Naive thymus-derived CD8-positive, alpha-beta T cell (primary cell): ENCODE measurements at places on chromosomes 13 and 19.

DNA sequence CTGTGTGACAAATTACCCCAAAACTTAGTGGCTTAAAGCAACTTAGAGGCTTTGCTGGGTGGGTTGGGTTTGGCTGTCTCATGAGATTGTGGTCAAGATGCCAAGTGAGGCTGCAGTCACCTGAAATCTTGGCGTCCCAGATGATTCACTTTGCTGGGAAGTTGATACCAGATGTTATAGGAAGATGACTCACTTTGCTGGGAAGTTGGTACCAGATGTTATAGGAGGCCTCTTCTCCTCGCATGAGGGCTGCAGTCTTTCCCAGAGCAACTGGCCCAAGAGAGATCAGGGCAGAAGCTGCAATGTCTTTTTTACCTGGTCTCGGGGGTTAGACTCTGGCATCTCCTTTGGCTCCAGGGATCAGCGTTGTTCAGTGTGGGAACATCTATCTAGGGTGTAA is 16.8 kb downstream of the TEX29 start:
- DNase-seq, result no peak

- no peak for DNase-seq
Observed at GRCh38 chr19:13055213-13056051, 47.2 kb downstream of the LYL1 start.

DNA sequence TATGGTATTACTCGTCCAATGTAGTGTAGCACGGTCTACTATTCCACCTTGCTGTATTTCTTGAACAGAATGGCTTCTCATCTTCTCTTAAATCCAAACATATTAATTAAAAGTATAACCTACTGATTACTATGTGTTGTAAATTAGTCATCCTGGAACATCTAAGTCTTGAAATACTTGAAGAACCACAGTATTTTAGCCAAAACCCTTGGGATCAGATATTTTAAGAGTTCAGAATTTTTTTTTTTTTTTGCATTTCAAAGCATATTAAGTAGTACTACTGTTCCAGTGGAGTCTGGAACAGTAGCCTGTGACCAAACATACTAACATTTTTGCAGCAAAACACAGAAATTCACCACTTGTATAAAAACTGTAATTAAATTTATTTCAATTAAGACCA is 30.1 kb downstream of the ZC3H13 start:
- DNase-seq, result no peak

DNA sequence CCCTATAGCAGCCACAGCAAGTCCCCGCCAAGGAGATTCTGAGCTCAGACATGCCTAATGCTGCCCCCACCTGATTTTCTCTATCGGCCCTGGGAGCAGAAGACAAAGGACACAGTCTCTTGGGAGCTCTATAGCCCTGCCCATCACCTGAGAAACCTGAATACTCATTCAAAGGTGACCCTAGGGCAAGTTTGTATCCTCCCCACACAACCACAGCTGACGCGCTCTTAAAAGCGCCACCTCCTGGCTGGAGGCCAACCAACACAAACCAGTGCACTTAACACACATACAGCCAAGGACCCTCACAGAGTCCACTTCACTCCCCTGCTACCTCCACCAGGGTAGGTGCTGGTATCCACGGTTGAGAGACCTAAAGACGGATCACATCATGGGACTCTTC is 8.8 kb upstream of the IGFL4 start:
- no peak for DNase-seq

GRCh38 chr13:41641961-41642360 is 184.6 kb downstream of the RGCC start:
- DNase-seq, result no peak

GRCh38 chr19:50851620-50852019 is 3.1 kb upstream of the KLK3 start:
- no peak for DNase-seq

- DNase-seq, result no peak
Observed at GRCh38 chr19:43636121-43636683, 3.4 kb downstream of the CADM4 start.

DNA sequence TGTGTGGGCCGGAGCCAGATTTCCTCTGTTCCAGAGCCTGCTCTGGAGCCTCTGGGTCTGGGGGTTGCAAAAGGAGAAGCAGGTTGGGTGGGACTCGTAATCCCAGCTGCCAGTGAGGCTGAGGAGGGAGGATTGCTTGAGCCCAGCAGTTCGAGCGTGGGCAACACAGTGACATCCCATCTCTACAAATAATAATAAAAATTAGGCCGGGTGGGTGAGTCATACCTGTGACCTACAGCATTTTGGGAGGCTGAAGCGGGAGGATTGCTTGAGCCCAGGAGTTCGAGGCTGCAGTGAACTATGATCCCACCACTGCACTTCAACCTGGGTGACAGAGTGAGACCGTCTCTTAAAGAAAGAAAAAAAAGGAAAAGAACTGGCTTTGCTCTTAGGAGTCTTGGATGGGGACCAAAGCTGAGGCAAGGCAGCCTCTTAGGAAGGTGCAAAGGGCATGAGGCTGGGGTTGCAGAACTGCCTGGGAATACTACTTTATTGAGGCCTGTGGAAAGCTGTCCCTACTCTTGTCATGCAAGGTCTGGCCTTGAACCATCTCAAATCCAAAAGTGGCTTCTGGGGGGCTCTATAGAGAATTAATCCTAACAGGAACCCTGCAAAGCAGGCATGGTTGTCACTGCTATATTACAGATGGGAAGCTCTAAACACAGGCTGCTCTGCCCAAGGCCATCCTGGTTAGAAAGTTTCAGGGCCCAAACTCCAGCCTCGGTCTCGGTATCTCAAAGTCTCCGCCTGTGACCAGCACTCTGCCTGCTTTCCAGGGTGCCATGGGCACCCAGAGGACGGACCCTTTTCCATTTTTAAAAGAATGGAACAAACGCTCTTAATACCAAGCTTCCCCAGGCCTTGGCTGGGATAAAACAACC is 880 bp upstream of the C19orf12 start:
- no peak for DNase-seq

DNA sequence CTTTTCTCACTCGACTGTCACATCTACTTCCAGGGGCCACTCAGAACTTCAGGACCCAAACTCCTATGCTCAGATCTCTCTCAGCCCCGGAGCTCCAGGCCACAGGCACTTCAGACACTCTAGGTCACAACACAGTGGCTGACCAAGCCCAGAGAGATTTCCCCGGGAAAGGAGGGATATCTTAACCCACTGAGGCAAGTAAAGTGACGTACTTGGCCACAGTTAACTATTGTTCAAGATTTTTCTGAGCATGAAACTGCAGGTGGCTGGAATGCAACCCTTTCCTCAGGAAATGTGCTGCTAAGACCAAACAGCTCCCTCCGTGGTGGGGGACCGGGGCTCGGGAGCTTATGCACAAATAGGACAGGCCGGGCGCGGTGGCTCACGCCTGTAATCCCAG is 23.9 kb downstream of the OPA3 start:
- no peak for DNase-seq

GRCh38 chr13:83311886-83312577 is 570.2 kb downstream of the SLITRK1 start:
- DNase-seq, result no peak

DNA sequence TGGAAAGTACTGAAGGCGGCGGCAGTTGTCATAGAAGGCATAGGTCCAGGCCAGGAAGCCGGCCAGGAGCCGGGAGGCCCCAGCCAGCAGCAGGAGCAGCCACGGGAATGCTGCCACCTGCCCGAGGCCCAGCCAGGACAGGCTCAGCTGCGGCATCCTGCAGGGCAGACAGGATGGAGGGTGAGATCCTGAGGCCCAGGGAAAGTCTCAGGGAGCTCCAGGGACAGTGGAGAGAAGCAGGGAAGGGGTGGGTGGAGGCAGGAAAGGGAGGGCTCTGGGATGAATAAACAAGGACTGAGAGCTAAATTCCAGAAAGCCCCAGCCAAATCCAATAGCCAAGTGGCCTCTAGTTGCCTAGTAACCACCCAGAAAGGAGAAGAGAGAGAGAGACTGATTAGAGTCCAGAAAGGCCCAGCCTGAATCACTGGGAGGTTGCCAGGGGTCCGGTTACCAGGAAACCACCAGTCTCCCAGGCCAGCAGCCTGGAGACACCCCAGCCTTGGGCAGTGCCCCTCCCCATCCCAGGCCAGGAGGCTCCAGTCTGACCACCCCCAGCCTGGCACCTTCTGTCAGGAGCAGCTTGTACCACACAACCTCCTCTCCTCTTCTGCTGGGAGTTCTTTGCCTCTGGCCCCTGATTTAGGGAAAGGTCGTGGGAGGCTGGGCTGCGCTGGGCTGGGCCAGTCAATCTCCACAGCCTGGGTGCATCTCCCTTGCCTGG is 7.5 kb upstream of the OR10H5 start:
- DNase-seq, result no peak

- DNase-seq, result no peak
Observed at GRCh38 chr19:2060884-2061494, 9.9 kb upstream of the MKNK2 start.

- DNase-seq, result no peak
Observed at GRCh38 chr19:11325544-11325943, 13.9 kb downstream of the RAB3D start.
